GM19239 (cell line): ENCODE measurements at places on chromosomes 13 and 19.

DNA sequence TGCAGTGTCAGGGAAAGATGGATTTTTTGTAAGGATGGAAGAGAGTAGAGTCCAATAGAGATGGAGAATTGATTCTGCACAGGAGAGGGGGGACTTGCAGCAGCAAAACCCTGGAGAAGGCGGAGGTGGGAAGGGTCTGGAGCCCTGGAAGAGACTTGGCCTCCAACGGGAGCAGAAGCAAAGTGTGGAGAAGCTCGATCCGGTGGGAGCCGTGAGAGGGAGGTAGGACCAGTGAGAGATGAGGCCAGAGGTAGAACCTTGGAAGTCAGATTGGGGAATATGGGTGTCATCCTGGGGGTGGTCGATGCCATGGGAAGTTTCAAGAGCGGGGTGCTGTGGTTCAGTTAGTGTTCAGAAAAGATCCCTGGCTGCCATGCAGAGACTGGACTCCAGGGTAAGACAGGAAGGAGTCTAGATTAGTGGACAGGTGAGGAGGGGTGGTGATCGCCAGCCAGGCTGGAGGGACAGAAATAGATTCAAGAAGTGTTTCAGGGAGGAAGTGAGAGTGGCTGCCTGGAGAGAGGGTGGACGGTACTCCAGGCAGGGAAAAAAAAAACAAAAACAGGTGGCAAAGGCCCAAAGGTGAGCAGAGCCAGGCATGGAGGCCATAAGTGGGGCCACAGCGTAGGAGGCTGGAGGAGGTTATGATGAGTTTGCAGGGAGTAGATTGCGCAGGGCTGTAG, 2.6 kb downstream of the PPP5C start:
- DNase-seq = no peak

- DNase-seq = no peak
Measured at GRCh38 chr13:43408274-43408673, 378.5 kb downstream of the ENOX1 start.

GRCh38 chr19:4232614-4233281, 3.4 kb downstream of the EBI3 start:
- no peak for DNase-seq

DNA sequence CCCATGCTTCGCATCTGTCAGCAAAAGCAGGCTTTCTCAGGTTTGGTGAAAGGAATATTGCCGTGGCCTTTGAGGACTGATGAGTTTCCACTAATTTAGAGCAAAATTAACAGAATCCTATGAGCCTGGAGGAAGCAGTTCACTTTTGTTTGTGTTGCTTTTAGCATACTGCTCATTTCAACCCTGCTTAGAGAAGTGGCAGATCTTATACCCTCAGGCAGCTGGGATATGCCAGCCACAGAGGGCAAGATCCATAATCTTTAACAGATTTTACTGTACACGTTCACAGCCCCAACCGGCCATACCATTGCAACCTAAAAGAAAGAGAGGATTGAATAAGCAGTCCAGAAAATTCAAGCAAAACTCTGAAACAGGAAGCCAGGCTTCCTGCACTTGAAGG, 60.5 kb downstream of the COL4A2 start:
- no peak for DNase-seq

DNA sequence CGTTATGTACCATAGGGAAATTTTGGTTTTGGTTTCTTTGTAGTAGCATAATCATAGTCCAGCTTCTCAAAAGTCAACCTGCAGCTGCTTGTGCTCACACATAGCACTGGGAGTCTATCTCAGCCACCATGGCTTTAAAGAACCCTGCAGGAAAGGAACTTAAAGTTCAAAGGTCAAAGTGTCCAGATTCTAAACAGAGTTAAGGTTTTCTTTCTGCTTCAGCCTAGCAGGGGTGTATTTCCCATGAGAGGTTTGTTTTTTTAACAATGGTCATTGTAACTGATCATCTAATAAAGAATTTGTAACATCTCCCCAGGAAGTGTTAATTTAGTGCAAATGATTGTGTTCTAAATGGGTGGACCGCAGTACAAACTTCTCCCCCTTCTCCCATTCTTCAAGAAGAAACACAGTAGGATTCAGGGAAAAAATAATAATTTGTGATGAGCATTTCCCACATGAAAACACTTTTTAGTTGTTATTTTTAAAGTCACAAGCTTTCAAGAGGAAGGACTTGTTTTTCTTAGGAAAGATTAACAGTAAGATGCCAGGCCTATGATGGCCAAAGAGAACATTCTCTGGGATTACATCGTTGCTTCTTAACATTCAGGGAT, 168.0 kb downstream of the EFNB2 start:
- no peak for DNase-seq

GRCh38 chr13:26618726-26619125, 61.2 kb downstream of the WASF3 start:
- DNase-seq = no peak

GRCh38 chr19:30887042-30887441, 462.2 kb downstream of the TSHZ3 start:
- DNase-seq = no peak

GRCh38 chr19:55927991-55928390, 4.1 kb downstream of the NLRP13 start:
- DNase-seq = no peak

GRCh38 chr19:55358943-55359908, 3.8 kb downstream of the GARIN5B start:
- no peak for DNase-seq

DNA sequence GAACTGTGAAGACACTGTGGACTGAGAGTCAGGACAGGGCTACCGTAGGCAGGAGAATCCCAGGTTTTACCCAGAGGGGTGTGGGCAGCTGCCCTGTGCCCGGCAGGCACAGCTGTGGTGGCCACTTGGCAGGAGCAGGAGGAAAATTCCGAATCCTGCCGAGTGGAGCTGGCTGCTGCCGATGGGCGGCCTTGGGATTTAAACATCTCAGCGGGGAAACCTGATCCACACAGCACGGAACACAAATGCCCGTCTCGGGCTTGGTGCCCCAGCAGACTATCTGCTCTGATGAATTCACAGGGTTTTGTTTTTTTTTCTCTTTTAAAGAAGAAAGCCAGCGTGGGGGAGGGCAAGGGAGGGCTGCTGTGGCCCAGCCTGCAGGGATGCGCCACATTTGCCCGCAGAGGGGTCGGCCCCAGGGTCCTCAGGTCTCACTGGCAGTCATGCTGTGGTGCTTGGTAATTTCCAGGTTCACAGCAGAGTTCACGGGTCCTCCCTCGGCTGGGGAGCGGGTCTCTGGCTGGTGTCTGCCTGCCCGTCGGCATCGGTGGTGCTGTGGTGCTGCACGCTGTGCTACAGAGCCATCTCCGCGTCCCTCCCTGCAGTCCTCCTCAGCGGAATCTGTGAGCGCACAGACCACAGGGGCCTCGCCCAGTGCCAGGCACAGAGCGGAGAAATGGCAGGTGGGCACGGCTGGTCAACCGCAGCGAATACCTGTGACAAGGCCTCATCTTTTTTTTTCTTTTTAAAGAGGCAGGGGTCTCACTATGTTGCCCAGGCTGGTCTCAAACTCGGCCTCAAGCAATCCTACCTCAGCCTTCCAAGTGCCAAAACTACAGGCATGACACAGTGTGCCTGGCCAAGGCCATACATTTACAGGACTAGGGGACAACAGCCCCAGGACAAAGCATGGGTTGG, 28.1 kb downstream of the MPND start:
- DNase-seq = no peak

- DNase-seq = no peak
Measured at GRCh38 chr19:51480590-51480989, 2.3 kb downstream of the CEACAM18 start.

DNA sequence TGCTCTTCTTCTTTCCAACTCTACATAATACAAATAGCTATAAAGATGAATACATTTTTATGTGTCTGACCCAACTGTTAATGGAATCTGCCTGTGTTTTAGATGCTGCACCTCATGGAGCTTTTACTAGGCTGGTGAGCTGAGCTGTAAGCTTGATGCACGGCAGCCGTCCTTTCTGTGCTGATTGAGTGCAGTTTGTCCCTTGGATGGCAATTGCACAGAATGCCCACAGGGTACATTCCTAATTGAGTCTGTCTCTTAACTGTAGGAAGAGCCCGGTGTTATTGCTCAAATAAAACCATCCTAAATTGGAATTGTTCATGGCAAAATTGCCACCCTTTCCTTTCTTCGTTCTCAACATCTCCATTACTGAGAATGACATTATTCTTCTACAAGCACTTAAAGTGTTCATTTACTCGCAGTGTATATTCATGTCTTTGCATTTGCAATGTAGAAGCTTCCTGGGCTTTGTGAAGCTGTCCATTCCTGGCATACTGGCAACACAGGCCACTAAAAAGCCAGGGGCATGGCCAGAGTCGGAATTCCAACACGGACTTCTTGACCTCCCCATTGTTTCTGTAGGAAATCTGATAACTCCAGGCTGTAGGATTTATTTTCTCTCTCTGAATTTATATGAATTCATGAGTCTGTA, 85.8 kb downstream of the SLC10A2 start:
- no peak for DNase-seq

- no peak for DNase-seq
Measured at GRCh38 chr13:84455143-84455905, 573.0 kb upstream of the SLITRK1 start.

- DNase-seq = no peak
Measured at GRCh38 chr13:97116754-97117153, 105.4 kb upstream of the MBNL2 start.

DNA sequence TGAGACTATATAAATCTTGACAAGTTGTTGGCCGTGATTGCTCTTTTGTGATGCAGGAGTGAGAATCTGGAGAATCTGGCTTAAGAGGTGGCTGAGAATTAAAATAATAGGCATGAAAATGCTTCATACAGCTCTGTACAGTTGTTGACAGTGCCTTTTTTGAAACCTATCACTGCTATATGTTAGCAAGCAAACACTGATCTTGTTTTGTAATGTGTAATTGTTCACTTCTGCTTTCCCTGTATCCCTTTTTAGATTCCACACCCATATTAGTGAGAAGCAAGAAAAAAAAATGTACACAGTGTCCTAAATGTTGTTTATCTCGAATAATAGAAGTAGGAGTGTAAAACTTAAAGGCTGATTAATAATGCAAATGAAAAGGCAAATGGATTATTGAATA, 31.1 kb downstream of the ITM2B start:
- DNase-seq = no peak

GRCh38 chr19:11699931-11700794, 38.6 kb downstream of the ZNF823 start:
- no peak for DNase-seq

- no peak for DNase-seq
Measured at GRCh38 chr13:75263741-75264407, 218.1 kb downstream of the TBC1D4 start.

- no peak for DNase-seq
Measured at GRCh38 chr13:113747291-113747833, 11.7 kb upstream of the TMEM255B start.

GRCh38 chr13:26457212-26457611, 100.3 kb upstream of the WASF3 start:
- DNase-seq = no peak

DNA sequence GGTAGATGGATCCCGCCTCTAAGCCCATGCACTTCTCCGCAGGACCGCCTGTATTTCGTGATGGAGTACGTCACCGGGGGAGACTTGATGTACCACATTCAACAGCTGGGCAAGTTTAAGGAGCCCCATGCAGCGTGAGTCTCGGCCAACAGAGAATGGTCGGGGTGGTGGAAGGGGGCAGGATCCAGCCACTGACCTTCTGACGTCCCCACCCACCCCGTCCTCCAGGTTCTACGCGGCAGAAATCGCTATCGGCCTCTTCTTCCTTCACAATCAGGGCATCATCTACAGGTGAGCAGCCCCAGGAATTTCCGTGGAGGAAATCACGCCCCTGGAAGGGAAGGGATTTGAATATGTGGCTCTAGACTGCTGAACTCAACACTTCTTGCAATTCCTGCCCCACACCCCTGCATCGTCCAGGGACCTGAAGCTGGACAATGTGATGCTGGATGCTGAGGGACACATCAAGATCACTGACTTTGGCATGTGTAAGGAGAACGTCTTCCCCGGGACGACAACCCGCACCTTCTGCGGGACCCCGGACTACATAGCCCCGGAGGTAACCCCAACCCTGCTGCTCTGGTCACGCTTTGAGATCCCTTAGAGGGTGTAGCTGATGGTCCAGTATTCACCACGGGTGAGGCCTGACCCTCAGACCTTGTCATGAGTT, 8.8 kb upstream of the CACNG7 start:
- DNase-seq = no peak

- no peak for DNase-seq
Measured at GRCh38 chr19:36686365-36687213, 823 bp upstream of the ZNF567 start.

DNA sequence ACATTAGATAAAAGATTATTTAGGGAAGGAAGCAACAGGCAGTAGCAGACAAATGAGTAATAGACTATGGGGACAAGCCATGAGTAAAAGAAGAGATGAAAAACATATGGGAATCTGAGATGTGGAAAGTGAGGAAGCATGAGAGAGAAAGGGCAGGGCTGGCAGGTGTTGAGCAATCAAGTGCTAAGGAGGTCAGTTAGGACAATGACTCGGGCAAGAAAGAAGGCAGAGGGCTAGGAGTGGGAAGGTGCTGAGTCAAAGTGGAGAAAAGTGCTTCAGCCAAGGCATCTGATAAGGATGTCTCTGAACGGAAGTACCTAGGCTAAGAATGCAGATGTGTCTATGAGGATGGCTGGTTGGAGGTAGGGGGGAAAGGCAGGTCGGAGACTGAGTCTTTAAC, 291.9 kb upstream of the HTR2A start:
- DNase-seq = no peak

- no peak for DNase-seq
Measured at GRCh38 chr13:71801165-71801760, 65.7 kb downstream of the DACH1 start.

DNA sequence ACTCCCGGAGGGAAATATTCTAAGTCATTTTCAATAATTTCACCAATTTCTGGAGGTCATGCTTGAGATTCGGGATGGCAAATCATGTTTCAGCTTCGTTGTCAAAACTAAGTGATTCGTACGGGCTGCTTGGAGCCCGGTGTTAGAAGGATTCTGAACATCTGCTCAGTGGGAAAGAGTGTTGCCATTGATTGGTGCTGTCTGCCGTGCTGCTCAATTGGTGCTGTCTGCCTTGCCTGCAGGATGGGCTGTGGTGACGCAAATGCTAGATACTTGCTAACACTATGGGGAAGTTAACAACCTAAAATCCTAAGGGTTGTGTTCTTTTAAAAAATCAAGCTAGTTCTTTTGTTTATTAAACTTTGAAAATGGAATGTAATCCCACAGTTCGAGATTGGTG, 17.3 kb upstream of the CACNG8 start:
- DNase-seq = no peak
